Regular cardiac myocyte (primary cell): ENCODE measurements at places on chromosomes 16 and 17. TPM values are rescaled to one million over a fixed set of nuclear protein-coding genes. Genes with fewer than 3 reads are reported as not detected.

DHX8 gene
- total RNA-seq = 33.0 and 46.6 TPM in 2 replicates

DOC2A gene
- under 0.01 TPM in 1 of 2 replicates, not detected in the other for total RNA-seq

ARHGDIG gene
- total RNA-seq = 0.85 TPM in 1 of 2 replicates, not detected in the other

HS3ST2 gene
- not detected in 2 replicates for total RNA-seq

MEFV gene
- under 0.01 TPM in 1 of 2 replicates, not detected in the other for total RNA-seq

MPO gene
- 0.58 and 0.85 TPM in 2 replicates for total RNA-seq

TVP23A gene
- not detected in 2 replicates for total RNA-seq

CUEDC1 gene
- total RNA-seq = 7.7 and 7.9 TPM in 2 replicates

TBC1D3H gene
- not detected in 2 replicates for total RNA-seq

LITAFD gene
- total RNA-seq = not detected in 2 replicates

PPP1R1B gene
- not detected in 2 replicates for total RNA-seq

MAPT gene
- under 0.01 TPM in 2 replicates for total RNA-seq

ZACN gene
- total RNA-seq = not detected in 2 replicates

GLP2R gene
- total RNA-seq = not detected in 2 replicates

XPO6 gene
- total RNA-seq = 104 and 105 TPM in 2 replicates

USP7 gene
- 47.1 and 77.5 TPM in 2 replicates for total RNA-seq

ZFP1 gene
- 8.7 and 19.2 TPM in 2 replicates for total RNA-seq

MT1A gene
- 3.9 and 8.8 TPM in 2 replicates for total RNA-seq

GJC1 gene
- total RNA-seq = 15.8 and 40.6 TPM in 2 replicates

C17orf78 gene
- total RNA-seq = not detected in 2 replicates
